ENCODE measurements at places on chromosomes 5 and 9. TPM values are rescaled to one million over a fixed set of nuclear protein-coding genes. Genes with fewer than 3 reads are reported as not detected.

SH3RF2 gene
- 3.0 TPM for total RNA-seq

HAVCR2 gene
- total RNA-seq, result 0.52 TPM

ADCY2 gene
- total RNA-seq, result not detected

CCL28 gene
- 0.09 TPM for total RNA-seq

TAL2 gene
- 0.45 TPM for total RNA-seq

LCN1 gene
- not detected for total RNA-seq

SLC36A3 gene
- total RNA-seq, result not detected

IFNA2 gene
- not detected for total RNA-seq

SETD9 gene
- 6.2 TPM for total RNA-seq

CCDC69 gene
- total RNA-seq, result 1.5 TPM

CCNI2 gene
- 0.07 TPM for total RNA-seq

QRFP gene
- total RNA-seq, result not detected

MAN2A1 gene
- 11.8 TPM for total RNA-seq

HCN1 gene
- not detected for total RNA-seq

EDIL3 gene
- 0.14 TPM for total RNA-seq

DNAH5 gene
- total RNA-seq, result 2.0 TPM

SLF1 gene
- total RNA-seq, result 8.8 TPM

FOXD4 gene
- 0.34 TPM for total RNA-seq

HACD4 gene
- 1.0 TPM for total RNA-seq

ORM2 gene
- not detected for total RNA-seq

CRHBP gene
- total RNA-seq, result not detected

TLR4 gene
- 0.20 TPM for total RNA-seq

FOXI1 gene
- not detected for total RNA-seq

GPR21 gene
- not detected for total RNA-seq

CCDC171 gene
- total RNA-seq, result 0.33 TPM

GALNT12 gene
- 4.0 TPM for total RNA-seq

HINT2 gene
- total RNA-seq, result 94.8 TPM

SPATA9 gene
- total RNA-seq, result not detected

TOMM5 gene
- total RNA-seq, result 301 TPM

LCNL1 gene
- 0.10 TPM for total RNA-seq

PCDHB15 gene
- 0.05 TPM for total RNA-seq

ADGRV1 gene
- total RNA-seq, result 0.57 TPM

THG1L gene
- 27.0 TPM for total RNA-seq

TSPAN17 gene
- total RNA-seq, result 64.8 TPM

NR2F1-AS1 gene
- total RNA-seq, result 2.6 TPM

LCP2 gene
- not detected for total RNA-seq

NAIP gene
- total RNA-seq, result 0.58 TPM

All from A549 treated with dexamethasone at 1 μM for 4 hours (cell line).